T-cell (primary cell): ENCODE measurements at places on chromosomes 7 and 10. TPM values are rescaled to one million over a fixed set of nuclear protein-coding genes. Genes with fewer than 3 reads are reported as not detected.

The TFR2 gene
- 3.8 TPM for total RNA-seq

GRCh38 chr7:158329686-158330085, 257.9 kb downstream of the PTPRN2 start:
- no peak for DNase-seq

The CD36 gene
- total RNA-seq, result 0.70 TPM

The FFAR4 gene
- total RNA-seq, result not detected

DNA sequence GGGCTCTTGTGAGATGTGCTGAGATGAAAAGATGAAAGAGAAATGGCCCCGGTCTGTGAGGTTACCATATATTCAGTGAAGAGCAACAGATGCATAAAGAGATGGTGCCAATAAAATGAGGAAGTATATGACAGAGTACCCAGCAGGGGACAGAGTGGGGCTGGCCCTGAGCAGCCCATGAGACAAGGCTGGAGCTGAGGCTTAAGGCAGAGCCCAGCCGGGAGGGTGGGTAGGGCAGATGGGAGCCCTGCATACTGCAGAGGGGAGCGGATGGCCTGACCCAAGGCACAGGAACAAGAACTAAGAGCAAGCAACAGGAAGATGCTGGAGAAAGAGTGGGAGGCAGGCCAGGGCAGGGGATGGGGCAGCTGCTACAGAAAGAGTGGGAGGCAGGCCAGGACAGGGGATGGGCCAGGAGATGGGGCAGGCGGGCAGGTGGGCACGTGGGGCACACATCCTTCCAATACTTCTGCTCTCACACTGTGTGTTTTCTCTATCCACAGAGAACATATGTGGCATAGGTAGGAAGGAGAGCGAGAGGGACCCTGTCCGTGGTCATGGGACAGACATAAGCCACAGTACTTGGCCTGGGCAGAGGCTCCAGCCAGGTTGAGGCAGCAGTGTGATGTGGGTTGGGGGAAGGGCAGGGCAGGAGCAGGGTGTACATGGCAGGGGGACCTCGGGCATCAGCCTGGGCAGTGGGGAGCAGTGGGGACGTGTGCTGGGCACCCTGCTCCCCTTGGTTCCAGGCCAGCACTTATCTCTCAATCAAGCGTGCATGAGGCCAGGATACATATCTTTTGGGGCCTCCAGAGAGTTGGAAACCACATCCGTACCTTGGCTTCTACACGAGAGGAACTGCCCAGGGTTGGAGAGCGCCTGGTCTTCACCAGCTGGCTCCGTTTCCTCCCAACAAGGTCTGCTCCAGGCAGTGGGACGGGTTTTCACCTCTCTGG, 91.6 kb upstream of the IKZF1 start:
- DNase-seq, result no peak

GRCh38 chr7:116951366-116952292, 1.7 kb upstream of the ST7 start:
- DNase-seq, result no peak

The EPHA1 gene
- total RNA-seq, result 43.5 TPM

DNA sequence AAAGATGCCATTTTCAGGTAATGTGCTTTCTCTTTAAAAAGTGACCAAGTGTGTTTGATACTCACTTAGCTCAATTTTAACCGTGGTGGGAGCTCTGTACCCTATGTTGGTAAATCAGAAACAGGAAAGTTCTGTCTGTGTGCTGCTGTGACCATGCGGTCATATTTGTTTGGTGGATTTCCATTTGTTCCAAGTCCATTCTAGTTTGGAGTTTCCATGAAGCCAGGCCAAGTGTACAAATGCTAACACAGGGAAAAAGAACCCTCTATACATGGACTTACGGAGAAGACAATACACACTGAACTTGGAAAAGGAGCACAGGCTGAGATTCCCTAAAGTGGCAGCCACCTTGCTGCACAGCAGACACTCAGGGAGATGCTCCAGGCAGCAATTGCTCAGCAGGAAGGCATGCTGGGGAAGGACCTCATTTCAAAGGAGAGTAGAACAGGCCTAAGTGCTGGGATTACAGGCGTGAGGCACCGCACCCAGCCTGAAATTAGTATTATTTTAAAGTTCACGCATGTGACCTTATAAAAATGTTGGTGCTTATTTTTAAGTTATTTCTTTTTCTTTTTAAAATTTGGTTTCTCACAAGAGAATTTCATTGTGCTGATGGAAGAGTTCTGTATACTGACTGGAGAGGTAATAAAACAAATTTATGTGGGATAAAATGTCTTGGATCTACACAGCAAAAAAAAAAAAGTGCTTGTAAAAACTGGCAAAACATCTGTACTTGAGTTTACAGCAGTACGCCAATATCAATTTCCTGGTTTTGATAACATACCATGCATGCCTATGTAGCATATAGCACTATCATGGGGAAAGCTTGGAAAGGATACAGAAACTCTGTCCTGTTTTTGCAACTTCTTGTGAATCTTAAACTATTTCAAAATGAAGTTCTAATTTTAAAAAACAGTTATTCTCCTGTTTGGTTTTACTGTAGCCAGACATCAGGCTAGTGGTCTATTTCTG, 436.2 kb downstream of the KCNMA1 start:
- DNase-seq, result no peak

DNA sequence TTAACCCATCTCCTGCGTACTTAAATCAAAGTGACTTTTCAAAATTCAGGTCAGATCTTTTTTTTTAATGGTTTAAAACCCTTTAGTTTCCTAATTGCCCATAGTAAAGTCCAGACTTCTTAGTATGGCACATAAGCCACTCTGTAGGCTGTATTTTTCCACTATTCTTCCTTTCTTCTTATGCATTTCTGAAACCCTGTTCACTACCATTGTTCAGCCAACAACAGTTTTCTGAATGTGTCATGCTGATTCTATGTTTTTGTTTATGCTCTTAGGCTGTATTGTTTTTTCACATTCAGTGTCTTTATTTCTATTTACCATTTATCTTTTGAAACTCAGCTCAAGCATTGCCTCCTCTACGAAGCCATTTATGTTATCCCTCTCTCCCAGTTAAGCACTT, 26.7 kb downstream of the CCSER2 start:
- DNase-seq, result no peak

GRCh38 chr10:117884093-117884492, 162.6 kb downstream of the RAB11FIP2 start:
- no peak for DNase-seq

The CALML3 gene
- not detected for total RNA-seq

DNA sequence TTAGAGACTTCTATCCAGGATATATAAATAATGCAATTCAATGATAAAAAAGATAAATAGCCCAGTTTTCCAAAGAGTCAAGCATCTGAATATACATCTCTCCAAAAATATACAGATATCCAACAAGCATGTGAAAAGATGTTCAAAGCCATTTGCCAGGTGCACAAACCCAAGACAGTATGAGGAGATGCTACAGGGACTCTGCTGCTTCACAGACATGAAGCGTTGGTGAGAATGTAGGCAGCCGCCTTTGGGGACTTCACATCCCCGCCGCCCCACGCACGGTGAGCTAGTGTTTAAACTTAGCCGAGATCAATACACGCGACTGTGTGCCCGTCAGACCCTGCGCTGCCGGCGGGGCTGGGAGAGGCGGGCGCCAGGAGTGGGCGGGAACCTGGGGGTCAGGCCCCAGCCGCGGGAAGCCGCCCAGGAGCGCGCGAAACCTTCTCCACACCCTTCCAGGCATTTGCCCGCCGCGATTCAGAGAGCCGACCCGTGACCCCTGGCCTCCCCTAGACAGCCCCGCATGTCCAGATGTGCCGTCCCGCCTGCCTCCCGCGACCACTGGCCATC, 927 bp upstream of the ALOX5 start:
- no peak for DNase-seq

- no peak for DNase-seq
Observed at GRCh38 chr7:66699998-66700397, 40.5 kb upstream of the RABGEF1 start.

The TEX47 gene
- total RNA-seq, result not detected

- no peak for DNase-seq
Observed at GRCh38 chr10:1180836-1181235, 124.7 kb downstream of the WDR37 start.

The NUTM2E gene
- not detected for total RNA-seq

DNA sequence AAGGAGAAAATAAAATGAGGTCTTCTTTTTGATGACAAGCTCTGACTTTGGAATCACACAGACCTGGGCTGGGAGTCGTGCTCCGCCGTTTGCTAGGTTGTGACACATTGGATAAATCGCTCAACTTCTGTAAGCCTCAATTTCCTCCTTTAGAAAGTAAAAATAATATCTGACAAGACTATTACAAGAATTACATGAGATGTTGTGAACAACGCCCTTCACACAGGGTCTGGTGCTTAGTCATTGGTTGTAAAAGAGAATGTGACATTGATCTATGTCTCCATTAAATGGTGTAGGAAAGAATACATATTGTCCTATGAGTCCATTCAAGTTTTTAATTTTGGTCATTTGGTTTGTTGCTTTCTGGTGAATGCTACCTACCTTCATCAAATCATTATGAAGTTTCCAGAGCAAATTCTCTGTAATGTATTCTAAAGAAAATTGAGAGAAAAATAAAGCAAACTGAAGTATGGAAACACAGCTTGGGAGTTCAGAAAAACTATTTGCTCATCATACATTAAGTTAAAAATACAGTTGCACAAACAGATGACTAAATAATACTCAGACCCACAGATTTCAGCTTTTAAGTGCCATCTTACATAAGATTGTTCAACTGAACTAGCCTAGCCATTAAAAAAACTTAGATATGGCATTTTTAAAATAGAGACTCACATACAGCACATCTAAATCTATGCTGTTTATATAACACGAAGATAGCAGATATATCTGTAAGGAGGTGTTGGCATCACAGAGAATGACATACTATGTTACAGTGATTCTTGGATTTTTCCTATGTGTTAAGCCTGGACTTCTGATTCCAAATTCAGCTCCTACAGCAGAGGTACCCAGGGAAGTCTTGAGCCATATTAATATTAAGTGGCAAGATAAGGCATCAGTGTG, 12.3 kb upstream of the ADRB1 start:
- no peak for DNase-seq

DNA sequence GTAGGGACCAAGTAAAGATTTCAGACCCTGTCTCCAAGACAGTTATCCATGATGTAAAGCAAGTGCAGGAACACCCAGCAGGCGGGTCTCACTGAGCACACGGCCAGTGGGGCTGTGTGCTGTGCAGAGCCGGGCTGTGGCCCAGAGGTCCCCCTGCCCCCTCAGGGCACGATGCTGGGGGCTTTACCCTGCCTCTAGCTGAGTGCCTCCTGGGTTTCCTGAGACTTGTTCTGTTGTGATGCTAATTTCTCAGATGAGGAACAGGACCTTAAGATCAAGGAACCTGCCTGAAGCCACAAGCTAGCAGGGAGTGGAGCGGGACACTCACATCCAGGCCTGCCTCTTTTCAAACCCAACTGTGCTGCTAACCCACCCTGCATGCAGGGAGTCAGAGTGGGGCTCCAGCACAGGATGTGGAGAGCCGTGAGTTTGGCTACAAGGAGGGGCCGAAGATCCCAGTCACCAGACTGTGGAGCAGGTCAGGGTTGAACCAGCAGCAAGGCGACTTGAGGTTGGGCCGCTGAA, 76.1 kb upstream of the LYZL2 start:
- DNase-seq, result peak; percentile 34

The ZNF727 gene
- total RNA-seq, result 0.85 TPM
